ENCODE measurements at places on chromosomes 1 and 21.

- DNase-seq, result no peak
These were observed 78.6 kb downstream of the RGS2 start for GRCh38 chr1:192887426-192887825.

DNA sequence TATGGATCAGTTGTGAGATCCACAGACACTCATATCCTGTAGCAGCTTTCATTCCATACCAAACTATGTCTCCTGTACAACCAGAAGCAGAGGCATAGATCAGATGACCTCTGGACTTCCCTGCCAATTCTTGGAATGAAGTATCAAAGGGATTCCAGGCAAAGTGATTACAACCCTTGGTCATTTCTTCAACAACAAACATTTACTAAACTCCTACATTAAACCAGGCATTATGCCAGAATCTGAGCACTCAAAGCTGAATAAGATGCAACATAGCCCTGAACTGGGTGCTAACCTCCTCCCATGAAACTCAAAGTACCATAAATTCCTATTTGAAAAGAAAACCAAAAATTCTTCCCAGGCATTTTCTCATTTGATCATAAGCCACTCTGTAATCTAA lies 121.2 kb upstream of the SGIP1 start:
- DNase-seq, result no peak

DNA sequence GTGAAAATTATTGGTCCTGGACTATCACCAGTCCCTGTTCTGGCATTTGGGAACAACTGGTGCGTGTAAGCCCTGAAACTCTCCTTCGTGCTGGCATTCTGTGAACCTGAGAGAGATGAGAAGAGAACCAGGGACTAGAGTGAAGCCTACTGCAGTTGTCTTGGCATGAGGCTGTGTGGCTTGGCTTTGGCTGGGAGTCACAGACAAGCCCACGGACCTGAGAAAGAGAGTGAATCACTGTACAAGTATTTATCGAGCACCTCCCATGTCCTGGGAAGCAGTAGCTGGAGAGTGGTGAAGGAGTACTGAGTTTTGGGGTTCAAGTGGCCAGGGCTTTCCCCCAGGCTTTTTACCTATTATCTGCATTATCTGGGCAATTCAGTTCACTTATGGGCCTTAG lies 63.3 kb downstream of the FGGY start:
- no peak for DNase-seq

DNA sequence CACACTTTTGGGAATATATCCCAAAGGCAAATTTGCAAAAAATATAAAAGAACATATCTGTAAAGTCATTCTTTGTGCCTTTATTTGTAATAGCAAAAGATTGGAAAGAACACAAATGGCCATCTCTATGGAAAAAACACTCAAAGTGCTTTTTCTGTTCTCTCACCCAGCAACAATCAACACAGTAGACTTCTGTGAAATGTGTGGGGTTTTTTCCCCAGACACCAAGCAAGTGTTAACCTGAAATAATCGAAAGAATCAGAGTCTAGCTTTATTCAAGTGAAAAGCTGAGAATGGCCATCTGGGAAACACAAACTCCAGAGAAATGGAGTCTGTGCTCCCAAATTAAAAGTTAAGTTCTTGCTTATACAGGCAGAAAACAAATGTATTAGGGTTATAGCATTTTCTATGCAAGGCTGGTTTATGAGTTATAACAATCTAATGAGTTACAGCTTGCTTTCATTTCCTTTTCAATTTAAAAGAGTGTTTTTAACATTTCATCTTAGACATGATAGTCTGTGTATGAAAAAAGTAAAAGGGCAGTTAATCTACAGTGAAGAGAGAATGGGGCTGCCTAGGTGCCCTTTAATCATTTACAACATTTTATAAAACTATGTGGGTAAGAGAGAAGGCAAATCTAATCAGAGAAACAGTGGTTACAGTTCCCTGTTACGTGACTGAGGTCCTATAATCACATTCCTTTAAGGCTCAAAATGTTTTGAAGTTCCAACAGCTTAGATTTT lies 46.6 kb downstream of the SLC30A7 start:
- no peak for DNase-seq

- no peak for DNase-seq
These were observed 5.2 kb upstream of the AGO3 start for GRCh38 chr1:35925741-35926140.

GRCh38 chr1:161088587-161089110 lies 709 bp downstream of the NECTIN4 start:
- no peak for DNase-seq

- DNase-seq, result no peak
These were observed 100.9 kb downstream of the TSEN15 start for GRCh38 chr1:184152434-184152898.

DNA sequence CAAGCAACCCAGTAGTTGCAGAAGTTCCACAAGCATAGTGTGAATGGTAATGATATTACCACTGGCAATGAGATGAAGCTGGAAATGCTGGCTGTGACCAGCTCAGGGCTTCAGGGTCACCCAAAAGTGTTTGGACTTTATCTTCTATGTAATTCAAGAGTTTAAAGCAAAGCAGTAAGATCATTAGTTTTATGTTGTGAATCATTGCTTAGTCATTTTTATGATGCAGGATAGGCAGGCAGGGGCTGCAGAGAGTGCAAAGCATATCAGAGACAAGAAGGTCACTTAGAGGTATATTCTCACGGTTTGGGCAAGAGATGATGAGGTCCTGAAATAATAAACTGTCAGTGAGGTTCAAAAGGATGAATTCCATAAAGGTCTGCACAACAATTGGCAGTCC lies 147.4 kb downstream of the OLFM3 start:
- no peak for DNase-seq

DNA sequence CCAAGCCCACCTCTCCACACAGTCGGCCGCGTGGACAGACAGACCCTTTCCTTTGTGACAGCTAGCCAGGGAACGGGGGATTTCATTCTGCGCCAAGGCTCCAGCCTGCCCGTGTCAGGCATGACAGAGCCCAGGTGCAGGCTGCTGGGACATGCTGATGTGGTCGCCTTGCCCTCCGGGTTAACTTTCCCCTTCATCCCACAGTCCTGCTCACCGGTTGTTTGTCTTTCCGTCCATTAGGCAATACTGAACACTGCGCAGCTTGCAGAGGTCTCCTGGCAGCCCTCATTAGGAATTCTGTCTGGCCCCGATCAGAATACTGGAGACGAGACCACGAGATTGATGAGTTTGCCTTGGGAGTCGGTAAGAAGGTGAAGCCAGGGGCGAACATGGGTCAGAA lies 62.8 kb downstream of the SPSB1 start:
- DNase-seq, result no peak

- no peak for DNase-seq
These were observed at the start of gene TNFRSF8 for GRCh38 chr1:12063141-12064072. Gene TNFRSF8, plus strand, starts transcription at chr1:12063303. Its CDS starts 296 bp downstream, at chr1:12063599.

DNA sequence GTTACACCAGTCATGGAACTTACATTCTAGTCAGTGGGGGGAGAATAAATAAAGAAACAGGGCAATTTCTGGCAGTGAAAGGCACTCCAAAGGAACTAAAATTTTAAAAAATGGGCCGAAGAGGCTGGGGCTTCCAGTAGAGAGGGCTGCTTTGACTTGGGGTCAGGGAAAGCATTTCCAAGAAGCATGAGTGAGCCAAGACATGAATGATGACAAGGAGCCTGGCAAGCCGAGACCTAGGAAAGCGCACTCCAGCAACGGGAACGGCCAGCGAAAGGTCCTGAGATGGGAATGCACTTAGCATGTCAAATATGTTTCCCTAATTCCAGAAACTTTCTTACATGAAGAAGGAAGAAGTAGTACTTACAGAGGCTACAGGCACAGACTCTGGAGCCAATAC lies 95.4 kb upstream of the NGF start:
- DNase-seq, result no peak

DNA sequence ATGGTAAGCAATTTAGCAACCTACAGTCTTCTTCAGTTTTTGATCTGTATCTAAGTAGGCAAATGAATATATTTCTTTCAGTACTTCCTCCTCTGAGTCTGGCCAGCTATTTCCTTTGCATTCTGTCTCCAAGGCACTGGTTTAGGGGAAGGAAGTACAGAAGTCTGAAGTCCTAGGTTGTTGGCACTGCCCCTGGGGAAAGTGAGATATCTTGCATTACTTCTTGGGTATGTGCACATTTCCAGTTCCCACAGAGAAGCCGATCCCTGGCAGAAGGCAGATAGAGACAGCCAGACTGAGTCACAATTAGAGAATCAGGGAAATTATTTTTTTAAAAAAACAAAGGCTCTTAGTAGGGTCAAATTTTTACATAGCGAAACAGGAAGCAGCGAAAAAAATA lies 98.8 kb downstream of the RASAL2 start:
- no peak for DNase-seq

GRCh38 chr1:106937104-106937503 lies 119.4 kb upstream of the PRMT6 start:
- no peak for DNase-seq
